A549 treated with Mapracorat at 1 μM for 4 hours (cell line): ENCODE measurements at places on chromosomes 3 and 15. TPM values are rescaled to one million over a fixed set of nuclear protein-coding genes. Genes with fewer than 3 reads are reported as not detected.

The NPAP1 gene
- total RNA-seq, result not detected in 5 replicates

The STXBP5L gene
- not detected in 5 replicates for total RNA-seq

The TRPM1 gene
- not detected in 5 replicates for total RNA-seq

The GPR149 gene
- not detected in 5 replicates for total RNA-seq

The LRRC31 gene
- not detected in 5 replicates for total RNA-seq

The FANCD2OS gene
- total RNA-seq, result not detected in 5 replicates

The PTPRG gene
- 1.9 to 2.9 TPM (median 2.4 TPM) in 5 replicates for total RNA-seq

The IL5RA gene
- not detected in 5 replicates for total RNA-seq
